Cortex of kidney (tissue), 1 donor: ENCODE measurements at places on chromosomes 1 and 21.

- no peak for DNase-seq
These were observed 156.5 kb downstream of the FGGY start for GRCh38 chr1:59453297-59453968.

DNA sequence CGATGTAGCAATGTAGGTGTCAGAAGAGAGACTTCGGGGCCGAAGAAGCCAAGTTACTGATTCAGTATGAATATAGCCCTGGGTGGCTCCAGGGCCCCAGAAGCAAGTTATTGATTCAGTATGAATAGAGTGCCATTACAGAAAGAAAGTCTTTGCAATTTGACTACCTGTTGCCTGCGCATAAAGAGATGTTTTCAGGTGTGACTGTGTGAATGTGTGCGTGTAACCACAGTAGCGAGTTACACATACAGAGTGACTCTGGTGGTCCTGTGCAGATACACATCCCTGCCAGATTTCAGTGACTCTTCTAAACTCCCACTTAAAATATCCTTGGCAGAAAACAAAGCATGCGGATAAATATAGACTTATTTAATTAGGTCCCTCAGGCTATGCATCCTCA is 142.7 kb upstream of the CD34 start:
- DNase-seq = no peak

- DNase-seq = no peak
These were observed 9.1 kb downstream of the LAMC2 start for GRCh38 chr1:183195142-183195574.

GRCh38 chr1:26177182-26177684 is at the start of gene CNKSR1:
CNKSR1 (plus strand) TSS chr1:26177491; CDS start chr1:26177548, 57 bp downstream.
- no peak for DNase-seq

DNA sequence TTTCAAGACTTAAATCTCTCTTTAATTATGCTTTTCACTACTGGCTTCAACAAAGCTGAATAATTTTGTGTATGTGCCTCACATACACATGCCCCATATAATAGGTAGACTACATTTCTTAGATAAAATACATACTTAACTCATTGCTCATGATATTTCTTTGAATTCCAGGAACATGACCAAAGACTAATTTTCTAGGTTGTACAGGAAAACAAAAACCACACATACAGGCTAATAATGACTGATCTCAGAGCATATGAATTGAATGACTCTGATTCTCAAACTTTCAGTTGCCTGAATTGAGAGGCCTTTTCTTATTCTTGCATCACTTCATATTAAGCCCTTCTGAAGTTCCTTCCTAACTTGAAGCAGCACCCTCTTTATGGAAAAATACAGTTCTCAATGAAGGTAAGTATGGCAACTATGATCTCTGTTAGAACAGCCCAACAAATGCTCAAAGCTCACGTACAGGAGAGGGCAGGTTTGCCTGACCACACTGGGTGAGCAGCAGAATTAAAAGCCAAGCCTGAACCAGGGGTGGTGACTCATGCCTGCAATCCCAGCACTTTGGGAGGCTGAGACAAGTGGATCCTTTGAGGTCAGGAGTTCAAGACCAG is 22.6 kb upstream of the UAP1 start:
- no peak for DNase-seq

GRCh38 chr1:3283849-3284248 is 170.6 kb upstream of the ARHGEF16 start:
- no peak for DNase-seq

GRCh38 chr1:71502006-71502405 is 421.2 kb upstream of the ZRANB2 start:
- no peak for DNase-seq

GRCh38 chr1:111735321-111735720 is 3.9 kb downstream of the INKA2 start:
- DNase-seq = no peak

DNA sequence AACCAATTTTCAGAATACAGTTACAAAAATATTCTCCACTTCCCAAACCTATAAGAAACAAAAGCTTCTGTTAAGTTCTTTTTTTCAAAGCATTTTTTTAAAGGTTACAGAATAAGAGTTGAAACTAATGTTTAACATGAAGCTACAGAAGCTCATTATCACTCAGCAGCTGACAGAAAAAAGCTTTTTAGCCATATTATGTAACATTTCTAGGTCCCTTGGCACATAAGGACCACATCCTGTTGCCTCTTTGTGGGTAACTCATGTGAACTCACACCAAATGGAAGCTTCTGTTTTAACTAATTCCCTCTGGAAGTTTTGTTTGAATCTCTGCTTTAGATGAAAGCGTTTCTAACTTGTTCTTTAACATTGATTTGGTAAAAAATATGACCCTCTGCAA is 242.5 kb upstream of the TMPRSS15 start:
- DNase-seq = no peak

GRCh38 chr21:41864311-41865001 is 14.7 kb downstream of the PRDM15 start:
- no peak for DNase-seq

- DNase-seq = no peak
These were observed 5.3 kb downstream of the KRTAP10-1 start for GRCh38 chr21:44534688-44535087.

- DNase-seq = no peak
These were observed 37.8 kb downstream of the NGF start for GRCh38 chr1:115300087-115300876.

DNA sequence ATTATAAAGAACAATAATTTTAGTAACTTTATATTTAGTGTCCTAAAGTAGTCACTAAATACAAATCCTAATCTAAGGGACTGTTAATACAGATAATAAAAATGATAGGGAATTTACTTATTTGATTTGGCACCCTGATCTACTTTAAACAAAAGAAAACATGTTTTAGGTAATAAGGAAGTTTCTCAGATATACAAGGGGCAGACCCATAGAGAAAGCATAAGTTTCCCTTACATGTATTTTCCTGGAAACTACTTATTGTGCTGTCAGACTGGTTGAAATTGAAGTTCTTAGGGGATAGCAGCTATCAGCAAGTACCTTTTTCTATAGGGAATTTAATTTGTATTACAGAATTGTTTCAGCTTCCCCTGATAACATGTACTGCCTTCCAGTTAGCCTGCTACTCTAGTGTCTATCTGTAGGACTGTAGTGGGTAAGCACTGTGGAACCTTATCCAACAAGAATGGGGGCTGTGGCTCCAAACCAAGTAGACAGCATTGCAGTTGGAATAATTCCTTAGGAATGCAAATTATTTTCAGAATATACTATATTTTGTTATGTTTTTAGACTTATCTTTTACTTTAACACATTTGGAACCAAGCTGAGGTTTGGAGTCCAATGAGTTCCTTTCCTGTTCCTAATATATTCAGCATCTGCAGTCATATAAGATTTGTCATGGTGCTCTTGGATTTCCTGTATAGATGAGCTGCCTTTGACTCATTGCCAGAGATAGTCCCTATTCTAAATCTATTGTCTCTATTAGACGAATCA is 14.7 kb downstream of the MSH4 start:
- no peak for DNase-seq

DNA sequence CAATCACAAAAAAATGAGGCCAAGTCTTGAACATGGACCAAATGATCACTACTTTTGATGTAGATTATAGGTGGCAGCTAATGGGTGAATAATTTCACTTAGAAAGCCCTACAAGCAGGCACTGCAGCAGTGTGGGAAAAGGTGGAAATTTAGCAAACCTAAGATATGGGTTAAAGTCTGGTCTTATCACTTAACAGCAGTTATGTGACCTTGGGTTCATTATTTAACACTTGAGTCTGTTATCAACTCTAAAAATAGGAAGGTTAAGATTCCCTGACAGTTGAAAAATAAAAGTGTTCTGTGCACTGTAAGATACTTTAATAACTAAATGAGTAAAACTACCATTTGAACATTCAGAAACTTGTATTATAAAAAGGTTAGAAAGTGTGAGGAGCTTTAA is 47.5 kb downstream of the SSX2IP start:
- no peak for DNase-seq

GRCh38 chr1:226332947-226333346 is 24.0 kb upstream of the LIN9 start:
- no peak for DNase-seq

DNA sequence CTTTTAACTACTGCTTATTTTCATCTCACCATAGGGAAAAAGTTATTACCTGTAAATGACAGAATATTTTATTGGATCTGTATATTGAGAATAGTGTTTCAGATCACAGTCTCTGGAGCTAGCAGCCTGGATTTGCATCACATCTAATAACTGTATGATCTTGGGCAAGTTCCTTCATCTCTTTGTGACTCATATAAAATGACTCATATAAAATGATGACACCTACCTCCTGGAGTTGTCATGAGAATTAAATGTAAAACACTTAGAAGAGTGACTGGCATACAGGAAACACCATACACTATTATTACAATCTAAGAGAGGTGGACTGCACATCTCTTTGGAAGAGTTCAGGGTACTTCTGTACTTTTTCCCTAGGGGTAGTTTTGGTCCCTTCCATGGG is 421.3 kb downstream of the NEGR1 start:
- DNase-seq = no peak

DNA sequence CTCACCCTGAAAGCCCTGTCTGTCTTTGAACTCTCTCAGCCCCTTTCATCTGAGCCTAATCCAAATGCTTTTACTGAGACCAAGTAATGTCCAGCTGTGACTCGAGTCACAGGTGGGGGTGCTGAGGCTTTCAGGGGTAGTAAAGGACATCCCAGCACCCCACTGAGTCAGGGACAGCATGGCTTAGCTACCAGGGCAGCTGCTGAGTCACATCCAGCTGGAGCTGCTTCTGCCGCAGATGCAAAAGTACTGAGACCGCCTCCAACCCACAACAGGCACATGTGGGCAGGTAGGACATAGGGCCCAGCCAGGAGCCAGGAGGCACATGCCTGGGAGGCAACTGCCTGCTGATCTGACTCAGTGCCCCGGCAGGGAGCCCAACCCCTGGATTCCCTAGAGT is 6.7 kb upstream of the VSIG8 start:
- DNase-seq = no peak
